Fibroblast of lung (primary cell): ENCODE measurements at places on chromosomes 4 and X. TPM values are rescaled to one million over a fixed set of nuclear protein-coding genes. Genes with fewer than 3 reads are reported as not detected.
A peak's percentile ranks its signal among the peaks of the same experiment; 100 is the strongest.

- peak; percentile 57 for DNase-seq
Measured at GRCh38 chr4:54255881-54256280, 26.8 kb downstream of the PDGFRA start.

SLC10A6 gene
- total RNA-seq, result 0.51 and 0.66 TPM in 2 replicates

DNA sequence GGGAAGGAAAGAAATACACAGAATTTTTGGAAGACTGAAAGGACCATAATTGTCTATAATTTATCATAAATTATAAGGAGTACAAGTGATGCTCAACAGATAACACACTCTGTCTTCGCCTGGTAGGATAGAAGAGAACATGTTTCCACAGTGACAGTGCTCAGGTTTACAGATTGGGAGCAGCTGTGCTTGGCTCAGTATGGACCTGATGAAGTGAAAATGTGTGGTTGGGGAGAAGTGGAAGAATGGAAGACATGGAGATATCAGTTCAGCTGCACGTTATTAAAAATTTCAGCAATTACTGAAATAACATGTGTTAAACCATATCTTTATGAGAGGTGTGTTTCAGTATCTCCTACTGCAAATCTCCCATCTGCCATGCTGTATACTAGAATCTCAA lies 90.6 kb downstream of the TLL1 start:
- DNase-seq, result no peak

DNA sequence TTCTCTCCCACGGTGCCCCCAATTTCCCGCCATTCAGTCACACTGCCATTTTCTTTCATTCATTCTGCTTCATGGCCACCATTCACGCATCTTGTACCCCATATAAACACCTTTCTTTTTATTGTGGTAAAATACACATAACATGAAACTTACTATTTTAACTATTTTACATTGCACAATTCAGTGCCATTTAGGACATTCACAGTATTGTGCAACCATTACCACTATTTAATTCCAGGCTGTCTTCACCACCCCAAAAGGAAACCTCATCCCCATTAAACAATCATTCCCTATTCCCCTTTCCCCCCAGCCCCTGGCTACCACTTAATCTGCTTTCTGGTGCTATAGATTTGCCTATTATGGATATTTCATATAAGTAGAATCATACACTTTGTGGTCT lies 15.9 kb downstream of the SPACA5 start:
- no peak for DNase-seq

DNA sequence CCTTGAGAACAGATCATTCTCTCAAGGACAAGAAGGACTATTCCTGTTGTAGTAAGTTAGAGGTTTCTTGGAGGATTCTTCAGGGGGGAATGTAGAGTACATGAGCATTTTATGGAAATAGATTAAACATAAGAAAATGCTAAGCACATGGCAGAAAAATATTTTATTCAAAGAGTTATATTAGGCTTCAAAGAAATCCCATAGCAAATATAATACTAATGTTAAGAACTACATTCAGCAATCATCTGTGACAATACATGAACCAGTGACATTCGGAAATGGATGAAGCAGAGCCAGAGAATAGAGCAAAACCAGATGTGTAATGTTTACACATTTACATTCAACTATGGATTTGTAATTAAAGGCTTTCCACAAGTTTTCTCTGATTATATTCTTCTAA lies 288.6 kb downstream of the NAF1 start:
- no peak for DNase-seq

SLBP gene
- total RNA-seq, result 49.7 and 50.8 TPM in 2 replicates

DNA sequence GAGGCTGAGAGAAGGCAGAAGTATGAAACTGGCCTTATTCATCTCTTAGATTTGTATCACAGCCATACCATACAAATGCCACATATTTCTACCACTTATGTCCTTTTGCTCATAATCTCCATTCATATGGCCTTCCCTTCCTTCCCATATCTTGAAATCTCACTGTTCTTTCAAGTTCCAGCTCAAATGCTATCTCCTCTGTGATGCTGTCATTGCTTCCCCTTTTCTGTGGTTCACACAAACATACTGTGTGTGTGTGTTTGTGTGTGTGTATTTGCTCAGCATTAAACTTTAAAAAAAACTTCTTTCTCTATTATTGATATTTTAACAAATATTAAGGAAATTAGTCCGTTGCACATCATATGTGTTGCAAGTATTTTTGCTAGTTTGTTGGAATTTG lies 26.7 kb downstream of the PHKA1 start:
- DNase-seq, result no peak

DNA sequence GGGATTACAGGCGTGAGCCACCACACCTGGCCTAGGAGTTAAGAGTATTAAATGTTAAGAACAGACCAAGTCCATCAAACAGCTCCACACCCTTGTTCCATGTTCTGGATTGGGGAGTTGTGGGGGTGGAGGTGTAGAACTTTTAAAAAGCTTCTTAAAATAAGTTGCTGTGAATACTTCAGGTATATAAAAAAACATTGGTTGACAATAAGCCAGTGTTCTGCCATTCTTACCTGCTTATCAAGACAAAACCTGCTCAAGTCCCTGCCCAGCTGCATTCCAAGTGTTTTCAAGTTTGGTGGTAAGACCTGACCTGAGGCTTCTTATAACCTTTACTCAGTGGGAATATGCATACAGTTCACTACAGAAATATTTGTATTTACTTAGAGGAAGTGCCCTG lies 6.4 kb downstream of the RBM3 start:
- no peak for DNase-seq

DNA sequence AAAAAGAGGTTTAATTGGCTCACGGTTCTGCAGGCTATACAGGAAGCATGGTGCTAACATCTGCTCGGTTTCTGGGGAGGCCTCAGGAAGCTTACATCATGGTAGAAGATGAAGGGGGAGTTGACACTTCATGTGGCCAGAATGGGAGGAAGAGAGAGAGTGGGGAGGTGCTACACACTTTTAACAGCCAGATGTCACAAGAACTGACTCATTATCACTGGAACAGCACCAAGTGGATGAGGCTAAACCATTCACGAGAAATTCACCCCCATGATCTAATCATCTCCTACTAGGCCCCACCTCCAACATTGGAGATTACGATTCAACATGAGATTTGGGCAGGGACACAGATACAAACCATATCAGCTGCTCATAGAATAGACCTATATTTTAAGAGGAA lies 255.8 kb downstream of the OPHN1 start:
- peak; percentile 29 for DNase-seq

GRCh38 chrX:39258331-39258730 lies 457.1 kb downstream of the MID1IP1 start:
- peak; percentile 55 for DNase-seq

DUSP21 gene
- not detected in 2 replicates for total RNA-seq

DNA sequence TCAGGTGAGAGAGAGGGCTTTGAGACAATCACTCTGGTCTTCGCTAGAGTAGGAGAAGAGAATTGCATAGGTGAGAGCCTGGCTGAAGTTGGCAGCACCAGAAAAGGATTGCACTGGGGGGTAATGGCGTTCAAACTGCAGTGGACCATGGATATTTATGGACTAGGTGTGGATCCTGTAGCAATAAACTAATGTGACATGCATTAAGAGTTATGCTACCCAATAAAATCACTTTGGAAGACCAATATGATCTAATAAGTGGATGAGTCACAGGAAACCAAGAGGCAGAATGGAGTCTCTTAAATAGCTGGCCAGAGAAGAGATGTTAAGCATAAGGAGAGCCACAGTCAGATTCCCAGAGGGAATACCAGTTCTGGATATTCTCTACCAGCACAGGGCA lies 259.8 kb downstream of the FBXO8 start:
- DNase-seq, result peak; percentile 3
